ENCODE measurements at places on chromosomes 3 and 15.

- DNase-seq, result no peak
Observed at GRCh38 chr15:64746356-64746755, 29.0 kb downstream of the RBPMS2 start.

- DNase-seq, result no peak
Observed at GRCh38 chr15:85457392-85457968, 77.1 kb downstream of the AKAP13 start.

GRCh38 chr3:35200056-35200455 lies 439.3 kb upstream of the ARPP21 start:
- no peak for DNase-seq

GRCh38 chr3:132522353-132522752 lies 74.7 kb upstream of the ACKR4 start:
- no peak for DNase-seq

DNA sequence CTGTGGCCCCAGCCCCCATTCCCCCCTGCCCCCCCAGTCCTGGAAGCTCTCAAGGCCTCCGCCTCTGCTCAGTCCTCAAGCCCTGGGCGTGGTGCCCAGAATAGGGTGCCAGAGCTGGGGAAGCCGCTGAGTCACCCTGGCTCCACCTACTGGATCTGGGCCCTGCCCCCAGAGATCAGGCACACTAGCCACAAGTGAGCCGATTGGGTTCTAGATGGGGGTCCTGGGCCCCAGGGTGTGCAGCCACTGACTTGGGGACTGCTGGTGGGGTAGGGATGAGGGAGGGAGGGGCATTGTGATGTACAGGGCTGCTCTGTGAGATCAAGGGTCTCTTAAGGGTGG lies 5.7 kb downstream of the EIF4G1 start:
- DNase-seq, result peak; percentile 93

DNA sequence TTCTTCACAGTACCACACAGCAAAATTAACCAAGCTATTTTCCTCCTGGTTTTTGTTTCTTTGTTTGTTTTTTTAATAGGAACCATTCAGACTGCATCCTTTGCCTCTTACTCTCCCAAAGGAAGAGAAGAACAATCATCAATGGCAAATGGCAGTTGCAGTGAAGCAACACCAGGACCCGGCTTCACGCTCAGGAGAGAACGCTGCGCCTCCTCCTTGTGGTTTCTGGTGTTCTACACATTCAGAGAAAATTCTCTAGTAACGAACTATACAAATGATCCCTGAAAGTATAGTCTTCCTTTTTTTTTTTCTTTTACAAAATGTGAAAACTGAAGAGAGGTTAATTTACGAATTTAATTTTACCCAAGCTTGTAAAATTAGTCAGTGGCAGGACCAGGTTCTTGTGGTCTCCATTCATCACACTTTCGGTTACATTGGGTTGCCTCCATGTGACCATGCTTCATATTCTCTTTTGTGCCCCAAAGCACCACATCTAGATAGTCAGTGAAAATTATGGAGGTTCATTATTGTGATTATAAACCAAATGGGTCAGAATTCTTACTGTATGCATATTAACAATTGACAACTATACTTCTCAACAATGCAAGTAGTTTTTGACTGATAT lies 10.6 kb upstream of the MINDY2 start:
- no peak for DNase-seq

DNA sequence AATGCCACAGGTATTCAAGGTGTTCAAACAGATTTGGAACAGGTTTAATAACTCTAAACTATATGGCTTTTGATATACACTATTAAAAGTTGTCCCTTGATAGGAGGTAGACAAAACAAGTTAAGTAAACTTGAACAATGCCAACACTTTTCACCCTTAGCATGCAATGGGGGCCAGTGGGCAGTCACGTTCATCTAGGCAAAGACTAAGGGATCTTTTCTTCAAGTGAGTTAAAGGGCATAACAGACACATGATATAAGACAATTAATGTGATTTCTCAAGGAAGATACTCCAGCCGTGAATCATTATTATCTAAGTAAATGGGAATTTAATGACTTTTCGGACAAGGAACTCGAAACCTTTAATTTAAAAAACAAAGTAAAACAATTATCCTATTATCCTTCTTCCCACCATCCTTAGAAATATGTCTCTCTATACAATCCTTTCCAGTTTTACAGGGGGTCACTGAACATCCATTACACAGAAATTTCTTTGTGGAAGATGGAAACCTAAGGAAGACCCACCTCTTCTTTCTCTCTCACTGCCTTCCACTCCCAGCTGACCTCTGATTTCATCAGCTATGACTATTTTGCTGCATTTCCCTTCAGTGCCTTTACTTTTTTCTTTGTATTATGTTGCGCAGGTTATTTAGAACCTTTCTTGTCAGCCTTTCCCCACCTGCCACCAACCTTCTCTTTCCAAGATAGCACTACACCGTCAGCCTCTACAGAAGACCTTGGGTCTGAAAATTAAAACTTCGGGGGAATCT lies 1.5 kb downstream of the CLDN1 start:
- no peak for DNase-seq

DNA sequence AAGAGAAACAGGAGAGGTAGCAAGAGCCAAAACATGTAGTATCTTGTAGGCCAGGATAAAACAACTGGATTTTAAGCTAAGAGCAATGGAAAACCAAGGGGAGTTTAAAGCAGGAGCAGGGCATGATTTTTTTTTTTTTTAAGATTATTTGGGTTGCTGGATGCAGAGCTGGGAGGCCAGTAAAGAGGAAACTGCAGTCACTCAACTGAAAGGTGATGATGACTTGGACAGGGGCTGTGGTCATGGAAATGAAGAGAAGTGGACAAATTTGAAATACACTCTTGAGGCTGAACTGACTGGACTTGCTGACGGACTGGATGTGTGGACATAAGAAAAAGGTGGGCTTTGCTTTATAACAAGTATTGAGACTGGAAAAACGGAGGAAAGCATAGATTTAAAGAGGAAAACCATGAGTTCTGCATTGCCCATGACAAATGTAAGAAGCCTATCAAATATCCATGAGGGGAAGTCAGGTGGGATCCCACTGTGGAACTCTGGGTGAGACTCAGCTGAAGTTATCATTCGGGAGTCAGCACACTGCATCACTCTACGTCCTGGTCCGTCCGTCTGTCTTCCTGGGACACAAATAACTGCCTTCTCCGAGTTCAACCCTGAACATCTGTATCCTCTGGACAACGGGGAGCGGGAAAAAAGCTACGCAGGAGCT lies 688 bp downstream of the XPC start:
- DNase-seq, result peak; percentile 51

GRCh38 chr3:37272741-37273140 lies 98.4 kb upstream of the LRRFIP2 start:
- no peak for DNase-seq

DNA sequence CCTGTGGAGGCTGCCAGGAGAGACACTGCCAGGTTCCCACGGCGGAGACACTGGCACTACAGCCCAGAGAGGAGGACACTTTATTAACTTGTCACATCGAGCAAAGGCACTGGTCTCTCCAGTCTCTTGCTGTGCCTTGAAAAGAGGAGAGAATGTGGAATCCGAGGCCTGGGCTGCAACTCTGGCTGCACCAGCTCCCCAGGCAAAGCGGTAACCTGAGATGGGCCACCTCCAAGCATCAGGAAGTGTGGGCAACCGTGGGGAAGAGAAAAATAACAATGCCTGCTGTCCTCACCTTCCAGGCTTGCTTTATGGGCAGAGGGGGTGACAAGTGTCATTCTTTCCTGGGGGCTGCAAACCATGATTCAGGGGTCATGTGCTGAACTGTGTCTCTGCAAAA lies 91.6 kb upstream of the RGMA start:
- no peak for DNase-seq

- DNase-seq, result no peak
Observed at GRCh38 chr15:39585871-39586301, 5.0 kb downstream of the THBS1 start.

DNA sequence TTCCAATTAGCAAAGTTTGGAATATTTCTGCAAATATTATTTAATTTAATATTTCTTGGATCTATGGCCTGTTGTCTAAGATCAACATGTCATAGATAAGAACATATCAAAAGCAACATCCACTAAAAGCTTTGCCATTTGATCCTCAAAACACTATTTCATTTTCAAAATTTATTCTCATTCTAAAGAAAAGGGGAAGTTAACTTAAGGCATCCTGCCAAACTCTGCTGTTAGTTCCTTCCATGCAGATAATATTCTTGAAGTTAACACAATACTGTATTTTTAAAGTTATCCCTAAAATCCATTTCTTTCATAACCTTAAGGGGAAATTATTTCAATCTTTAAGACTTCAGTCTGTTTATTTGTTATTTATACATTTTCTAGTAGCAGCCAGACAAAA lies 28.2 kb upstream of the GBE1 start:
- DNase-seq, result no peak

DNA sequence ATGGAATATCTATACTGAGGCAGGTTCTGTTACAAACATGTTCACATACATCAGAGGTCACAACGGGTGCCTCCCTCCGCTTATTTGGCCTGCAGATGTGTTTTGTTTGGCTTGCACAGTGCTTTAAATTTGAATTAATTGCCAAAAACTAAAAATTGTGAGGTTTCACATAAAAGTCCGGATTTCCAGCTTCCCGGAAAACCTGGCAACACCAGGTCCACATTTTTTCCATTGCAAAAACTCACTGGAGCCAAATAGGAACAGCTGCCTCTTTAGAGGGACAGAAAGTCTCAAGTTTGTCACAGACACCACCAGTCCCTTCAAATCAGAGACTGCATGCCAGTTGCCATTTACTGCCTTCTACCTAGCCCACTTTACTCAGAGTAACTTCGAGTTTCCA lies 205.9 kb upstream of the MDFIC2 start:
- no peak for DNase-seq

DNA sequence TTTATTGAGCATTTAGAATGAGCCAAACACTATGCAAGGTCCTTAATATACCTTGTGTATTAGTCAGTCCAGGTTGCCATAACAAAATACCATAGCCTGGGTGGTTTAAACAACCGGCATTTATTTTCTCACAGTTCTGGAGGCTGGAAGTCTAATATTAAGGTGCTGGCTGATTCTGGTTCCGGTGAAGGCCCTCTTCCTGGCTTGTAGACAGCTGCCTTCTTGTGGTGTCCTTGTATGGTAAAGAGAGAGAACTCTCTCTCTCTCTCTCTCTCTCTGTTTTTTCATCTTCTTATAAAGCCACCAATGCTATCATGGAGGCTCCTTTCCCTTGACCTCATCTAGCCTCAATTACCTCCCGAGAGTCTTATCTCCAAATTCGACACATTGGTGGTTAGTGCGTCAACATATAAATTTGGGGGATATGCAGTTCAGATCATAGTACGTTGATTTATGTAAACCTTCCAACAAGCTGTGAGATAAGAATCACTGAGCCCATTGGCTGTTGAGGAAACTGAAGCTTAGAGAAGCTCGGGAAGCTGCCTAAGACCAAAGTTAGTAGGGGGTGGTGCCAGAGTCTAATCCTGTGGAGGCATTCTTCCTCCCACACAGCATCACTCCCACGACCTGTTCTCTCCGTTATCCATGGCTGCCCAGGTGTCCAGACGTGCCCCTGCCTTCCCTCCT lies 298.0 kb upstream of the PROK2 start:
- DNase-seq, result no peak

- no peak for DNase-seq
Observed at GRCh38 chr15:57547243-57547755, 44.4 kb upstream of the MYZAP start.

DNA sequence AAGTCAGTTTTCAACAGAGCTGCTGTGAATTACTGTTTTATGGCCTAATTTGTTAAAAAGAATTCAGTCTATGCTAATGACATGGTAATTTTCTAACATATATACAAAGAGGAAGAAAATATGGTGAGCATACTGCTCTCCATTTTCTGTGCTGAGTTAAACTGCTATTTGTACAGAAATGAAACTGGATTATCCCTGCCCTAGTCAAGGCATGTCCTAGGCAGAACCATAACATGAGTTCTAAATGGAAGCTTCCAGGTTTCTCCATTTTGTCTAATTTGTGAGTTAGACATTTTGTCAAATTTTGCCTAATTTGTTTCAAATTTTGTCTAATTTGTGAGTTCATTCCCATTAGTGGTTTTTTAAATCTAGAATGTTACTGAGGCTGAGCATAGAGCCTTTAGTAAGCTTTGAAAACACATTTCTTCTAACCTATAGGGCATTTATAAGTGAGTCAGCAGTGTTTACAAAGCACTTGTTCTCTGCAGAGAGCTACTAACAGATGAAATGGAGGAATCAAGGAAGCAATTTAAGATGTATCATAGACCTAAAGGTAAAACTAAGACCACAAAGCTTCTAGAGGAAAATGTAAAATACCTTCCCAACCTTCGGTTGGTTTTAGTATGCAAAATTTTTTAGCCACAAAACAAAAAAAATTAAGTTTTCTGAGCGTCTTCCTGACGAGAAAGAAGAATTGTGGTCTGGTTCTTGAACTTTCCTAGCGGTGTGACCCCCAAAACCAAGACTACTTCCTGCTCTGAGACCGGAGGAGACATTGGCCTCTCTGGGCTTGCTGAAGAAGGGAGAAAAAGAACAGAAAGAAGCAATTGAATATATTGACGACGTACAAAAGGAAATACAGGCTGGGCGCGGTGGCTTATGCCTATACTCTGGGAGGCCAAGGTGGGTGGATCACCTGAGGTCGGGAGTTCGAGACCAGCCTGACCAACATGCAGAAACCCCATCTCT lies 9.8 kb downstream of the P2RY14 start:
- no peak for DNase-seq

GRCh38 chr3:115698851-115699591 lies 75.7 kb downstream of the GAP43 start:
- DNase-seq, result no peak

- no peak for DNase-seq
Observed at GRCh38 chr15:39431376-39431775, 149.5 kb upstream of the THBS1 start.

- DNase-seq, result no peak
Observed at GRCh38 chr3:122936986-122937385, 90.6 kb downstream of the SEMA5B start.

DNA sequence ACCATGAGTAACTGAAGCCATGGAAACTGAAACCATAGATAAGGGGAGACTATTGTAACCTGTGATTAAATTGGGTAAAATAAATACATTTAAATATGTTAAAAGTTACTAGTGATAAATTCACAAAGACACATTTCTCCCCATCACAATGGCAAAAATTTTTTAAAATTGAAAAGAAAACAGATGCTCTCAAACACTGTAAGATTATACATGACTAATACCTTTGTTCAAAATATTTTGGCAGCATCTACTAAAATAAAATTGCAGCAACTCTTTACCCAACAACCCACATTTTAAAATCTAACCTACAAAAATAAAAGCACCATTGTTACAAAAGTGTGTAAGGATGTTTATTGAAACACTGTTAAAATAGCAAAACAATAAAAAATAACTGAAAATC lies 93.3 kb downstream of the CLASP2 start:
- DNase-seq, result no peak

GRCh38 chr3:162138509-162138908 lies 641.9 kb downstream of the OTOL1 start:
- no peak for DNase-seq

DNA sequence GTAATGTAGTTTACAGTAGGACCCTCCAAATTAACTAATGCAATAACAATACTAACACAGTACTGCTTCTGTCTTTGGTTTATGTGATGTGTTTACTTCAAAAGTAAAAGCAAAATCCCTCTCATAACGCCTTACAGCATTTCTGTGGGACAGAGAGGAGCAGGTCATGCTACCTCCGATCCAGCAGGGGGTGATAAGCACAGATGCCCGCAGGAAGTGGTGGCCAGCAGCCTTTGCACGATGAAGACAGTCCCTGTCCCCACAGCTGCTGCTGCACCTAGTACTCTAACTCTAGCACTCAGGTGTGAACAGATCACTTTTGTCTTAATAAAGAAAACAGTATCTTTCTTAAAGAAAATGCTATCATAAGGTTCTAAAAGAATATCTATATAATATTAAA lies 38.3 kb downstream of the ANO10 start:
- DNase-seq, result no peak

GRCh38 chr3:134802428-134803050 lies 7.5 kb downstream of the EPHB1 start:
- no peak for DNase-seq

Measured in NCI-H2029 (cell line).